COR-L47 (cell line): ENCODE measurements at places on chromosomes 16 and 17.

GRCh38 chr17:68461122-68461539 is 3.8 kb upstream of the WIPI1 start:
- DNase-seq = no peak

DNA sequence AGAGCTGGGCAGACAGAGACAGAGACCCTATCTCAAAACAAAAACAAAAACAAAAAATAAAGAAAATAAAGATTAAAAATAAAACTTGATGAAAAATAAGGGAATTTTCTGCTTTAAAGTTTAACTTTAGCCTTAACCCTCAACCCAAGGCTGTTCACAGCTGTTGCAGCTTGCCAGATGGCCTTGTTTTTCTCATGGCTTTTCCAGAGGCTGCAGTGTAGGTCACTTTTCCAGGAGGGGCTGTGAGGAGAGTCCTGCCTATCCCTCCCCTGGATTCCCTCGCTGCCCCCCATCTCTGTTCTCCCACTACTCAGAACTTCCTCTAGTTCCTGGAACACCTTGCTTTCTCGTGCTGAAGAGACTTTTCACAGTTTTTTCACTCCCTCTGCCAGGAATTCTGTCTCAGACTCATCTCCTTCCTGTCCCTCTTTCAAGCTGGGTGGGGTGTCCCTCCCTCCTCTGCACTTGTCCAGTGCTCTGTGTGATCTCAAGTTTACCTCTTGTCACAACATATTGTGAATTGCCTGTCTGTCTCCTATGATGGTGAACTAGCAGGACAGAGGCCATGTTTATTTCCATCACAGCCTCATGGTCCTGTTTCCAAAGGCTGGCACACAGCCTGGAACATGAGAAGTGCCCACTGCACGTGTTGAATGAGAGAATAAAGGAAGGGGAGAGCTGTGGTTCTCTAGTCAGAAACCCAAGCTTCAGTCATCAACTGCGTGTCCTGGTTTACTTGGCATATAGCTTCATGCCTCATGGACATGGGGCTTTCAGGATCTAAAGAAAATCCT is 69.9 kb upstream of the MSI2 start:
- no peak for DNase-seq

- no peak for DNase-seq
Observed at GRCh38 chr16:64841482-64841881, 280.4 kb downstream of the CDH11 start.

- DNase-seq = no peak
Observed at GRCh38 chr16:57352636-57353047, 5.9 kb upstream of the CCL22 start.

DNA sequence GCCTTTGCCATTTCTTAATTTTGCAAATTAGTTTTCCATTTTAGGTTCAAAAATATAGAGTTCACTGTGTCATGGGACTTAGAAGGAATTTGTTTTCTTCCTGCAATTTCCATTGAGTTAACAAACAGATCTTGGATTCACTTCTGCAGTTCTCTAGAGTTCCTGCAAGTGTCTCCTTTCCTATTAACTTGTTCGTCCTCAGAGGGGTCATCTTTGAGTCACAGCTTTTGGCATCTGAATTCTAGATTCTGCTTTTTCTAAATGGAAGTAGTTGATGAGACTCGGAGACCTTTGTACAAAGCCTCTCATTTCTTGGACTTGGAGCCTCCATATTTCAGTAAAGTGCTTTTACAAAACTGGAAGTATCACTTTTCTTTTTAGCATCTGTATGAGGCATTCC is 323.3 kb downstream of the BCAS3 start:
- DNase-seq = no peak

GRCh38 chr17:42339221-42339620 is 49.0 kb downstream of the STAT3 start:
- no peak for DNase-seq

DNA sequence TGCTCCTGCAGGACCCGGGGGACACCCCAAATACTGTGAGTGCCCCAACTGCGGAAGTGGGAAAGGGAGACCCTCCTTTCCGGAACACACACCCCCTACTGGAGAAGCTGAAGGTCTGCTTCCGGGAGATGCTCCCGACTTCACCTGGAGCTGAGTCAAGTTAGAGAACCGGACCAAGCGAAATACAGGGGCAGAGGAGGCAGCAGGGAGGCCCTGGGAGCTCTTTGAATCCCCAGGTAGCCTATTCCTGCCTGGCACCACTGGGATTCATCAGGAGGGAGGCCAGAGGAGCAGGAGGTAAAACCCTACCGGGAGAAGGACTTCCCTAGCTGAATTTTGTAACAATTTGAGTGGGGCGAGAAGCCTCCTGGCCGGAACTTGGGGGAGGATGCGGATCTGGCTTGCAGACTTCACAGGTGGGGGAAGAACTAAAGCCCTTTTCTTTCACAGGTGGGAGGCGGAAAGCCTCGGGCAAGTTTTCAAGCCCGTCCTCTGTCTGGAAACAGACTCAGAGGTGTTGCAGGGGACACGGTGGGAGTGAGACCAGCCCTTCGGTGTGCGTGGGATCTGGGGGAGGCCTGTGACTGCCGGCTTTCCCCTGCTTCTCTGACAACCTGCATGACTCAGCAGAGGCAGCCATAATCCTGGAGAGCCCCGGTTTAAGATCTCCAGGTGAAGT is 22.4 kb upstream of the TEKT1 start:
- DNase-seq = no peak

DNA sequence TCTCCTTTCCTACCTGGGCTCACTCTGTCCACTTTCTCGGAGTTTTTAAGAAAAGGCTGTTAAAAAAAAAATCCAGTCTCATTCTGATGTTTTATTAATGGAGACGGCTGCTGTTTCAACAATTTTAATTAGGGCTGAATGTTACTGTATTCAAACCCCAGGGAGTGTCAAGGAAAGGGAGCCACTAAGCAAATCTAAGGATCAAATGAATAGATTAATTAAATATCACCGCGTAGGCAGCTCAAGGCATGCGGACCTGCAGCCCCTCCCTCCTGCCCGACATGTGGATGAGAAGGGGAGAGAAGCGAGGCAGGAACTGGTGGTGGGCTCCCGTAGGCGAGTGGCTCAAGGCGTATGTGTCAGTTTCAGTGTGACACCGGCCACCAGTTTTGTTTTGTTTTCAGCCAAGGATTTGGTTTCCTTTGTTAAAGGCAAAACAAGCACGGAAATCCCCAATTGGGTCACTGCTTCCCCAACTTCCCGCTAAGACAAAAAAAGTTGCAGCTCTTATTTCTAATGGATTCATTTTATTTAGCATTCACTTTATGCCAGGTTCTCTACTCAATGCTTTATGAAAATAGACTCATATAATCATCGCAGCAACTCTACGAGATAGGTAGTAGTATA is 110.6 kb downstream of the GP2 start:
- DNase-seq = no peak

- DNase-seq = no peak
Observed at GRCh38 chr17:80663781-80664206, 119.2 kb downstream of the RPTOR start.

GRCh38 chr17:57136355-57136754 is 51.3 kb downstream of the AKAP1 start:
- DNase-seq = no peak

GRCh38 chr16:85536073-85536410 is 77.1 kb upstream of the GSE1 start:
- no peak for DNase-seq

DNA sequence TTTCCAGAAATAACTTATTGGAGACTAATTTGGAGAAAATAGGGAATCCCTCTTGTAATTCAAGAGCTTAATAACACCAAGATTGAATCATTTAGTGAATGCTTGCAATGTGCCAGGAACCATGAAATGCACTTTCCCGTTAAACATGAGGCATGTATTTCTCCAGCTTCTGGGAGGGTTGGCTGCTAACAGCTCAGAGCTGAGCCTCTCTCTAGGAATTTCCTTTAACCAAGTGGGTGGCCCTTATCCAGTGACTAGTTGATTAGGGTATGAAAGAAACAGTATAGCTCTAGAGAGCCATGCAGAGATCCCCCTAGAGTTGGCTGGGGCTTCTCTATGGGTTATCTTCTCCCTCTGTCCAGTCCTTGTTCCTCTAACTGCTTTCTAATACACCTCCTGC is 356.4 kb upstream of the GOT2 start:
- no peak for DNase-seq

GRCh38 chr17:70825321-70826125 is 656.2 kb downstream of the KCNJ2 start:
- DNase-seq = no peak

DNA sequence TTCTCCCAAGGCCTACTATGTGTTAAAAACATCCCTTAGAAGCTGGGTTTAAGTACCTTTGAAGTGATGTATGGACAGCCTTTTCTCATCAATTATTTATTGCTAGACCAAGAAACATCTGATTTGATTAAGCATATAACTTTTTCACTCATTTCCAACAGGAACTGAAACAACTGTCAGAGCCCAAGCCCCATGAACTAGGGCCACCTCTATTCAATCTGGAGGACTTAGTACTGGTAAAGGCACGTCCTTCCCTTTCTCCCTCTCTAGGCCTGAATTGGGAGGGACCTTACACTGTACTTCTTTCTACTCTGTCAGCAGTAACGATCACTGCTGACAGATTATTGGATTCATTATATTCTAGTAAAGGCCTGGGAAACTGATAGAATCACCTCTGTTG is 612.0 kb upstream of the CDH8 start:
- no peak for DNase-seq

- no peak for DNase-seq
Observed at GRCh38 chr17:661509-661908, 53.1 kb downstream of the VPS53 start.

DNA sequence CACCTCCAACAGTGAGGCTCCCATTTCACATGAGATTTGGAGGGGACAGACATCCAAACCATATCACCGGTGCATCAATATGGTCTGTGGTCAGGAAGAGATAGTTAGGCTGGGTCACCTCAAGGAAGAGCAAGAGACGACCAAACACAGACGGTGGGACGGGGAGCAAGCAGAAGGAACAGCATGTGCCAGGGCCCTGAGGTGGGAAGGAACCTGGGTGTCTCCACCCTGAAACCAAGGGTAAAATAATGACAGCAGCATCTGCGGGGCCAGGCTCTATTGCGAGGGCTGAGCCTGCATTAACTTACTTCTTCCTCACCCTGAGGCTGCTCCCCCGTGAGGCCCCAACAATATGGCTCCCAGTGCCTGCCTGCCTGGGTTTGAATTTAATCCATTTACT is 8.9 kb upstream of the PRSS21 start:
- no peak for DNase-seq

DNA sequence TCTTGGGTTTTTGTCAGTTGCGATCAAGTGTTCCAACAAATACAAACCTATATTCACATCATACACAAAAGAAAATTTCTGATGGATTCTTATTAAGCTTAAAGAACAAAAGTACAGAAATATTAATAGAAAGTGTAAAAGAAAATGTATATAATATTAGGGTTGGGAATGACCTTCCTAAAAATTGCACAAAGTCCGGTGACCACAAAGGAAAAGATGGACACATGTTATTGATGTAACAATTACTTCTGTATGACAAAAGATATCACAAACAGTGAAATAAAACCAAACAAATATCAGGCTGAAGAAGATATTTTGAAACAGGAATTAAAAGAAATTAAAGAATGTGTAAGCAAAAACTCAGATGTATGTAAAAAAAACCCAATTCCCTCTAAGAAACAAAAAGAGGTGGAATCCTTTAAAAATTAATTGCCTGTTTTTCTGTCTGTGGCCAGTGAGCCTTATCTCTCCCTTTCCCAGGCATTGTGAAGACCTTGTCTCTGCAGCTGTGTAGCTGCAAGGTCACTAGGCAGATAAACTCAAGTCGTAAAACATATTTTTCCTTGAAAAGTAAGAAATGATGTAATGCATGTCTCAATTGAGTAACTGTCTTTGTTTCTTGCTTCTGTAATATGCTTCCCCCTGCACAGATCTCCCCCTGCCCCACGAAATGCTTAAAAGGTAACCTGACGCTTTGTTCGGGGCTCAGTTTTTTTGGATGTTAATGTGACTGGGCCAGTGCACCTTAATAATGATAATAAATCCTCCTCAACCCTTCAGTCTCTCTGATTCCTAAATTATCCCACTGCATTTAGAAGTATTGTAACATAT is 2.8 kb downstream of the ST6GALNAC1 start:
- no peak for DNase-seq

DNA sequence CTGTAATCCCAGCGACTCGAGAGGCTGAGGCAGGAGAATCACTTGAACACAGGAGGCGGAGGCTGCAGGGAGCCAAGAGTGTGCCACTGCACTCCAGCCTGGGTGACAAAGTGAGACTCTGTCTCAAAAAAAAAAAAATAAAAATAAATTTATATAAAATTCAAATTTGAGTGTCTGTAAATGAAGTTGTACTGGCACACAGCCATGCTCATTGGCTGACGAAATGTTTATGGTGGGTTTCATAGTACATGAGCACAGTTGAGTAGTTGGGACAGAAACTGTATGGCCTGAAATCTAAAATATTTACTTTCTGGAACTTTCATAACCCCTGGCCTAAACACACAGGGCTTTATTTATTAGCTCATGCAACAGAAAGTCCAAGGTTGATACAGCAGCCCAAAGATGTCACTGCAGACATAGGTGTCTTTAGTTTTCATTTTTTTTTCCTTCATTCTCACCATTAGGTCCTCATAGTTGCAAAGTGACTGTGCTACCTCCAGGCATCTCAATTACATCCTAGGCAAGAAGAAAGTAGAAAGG is 355.3 kb downstream of the SLC39A11 start:
- DNase-seq = no peak

GRCh38 chr16:65697065-65697464 is 575.2 kb upstream of the CDH11 start:
- DNase-seq = no peak

- DNase-seq = no peak
Observed at GRCh38 chr17:47197821-47198220, 8.7 kb upstream of the CDC27 start.

DNA sequence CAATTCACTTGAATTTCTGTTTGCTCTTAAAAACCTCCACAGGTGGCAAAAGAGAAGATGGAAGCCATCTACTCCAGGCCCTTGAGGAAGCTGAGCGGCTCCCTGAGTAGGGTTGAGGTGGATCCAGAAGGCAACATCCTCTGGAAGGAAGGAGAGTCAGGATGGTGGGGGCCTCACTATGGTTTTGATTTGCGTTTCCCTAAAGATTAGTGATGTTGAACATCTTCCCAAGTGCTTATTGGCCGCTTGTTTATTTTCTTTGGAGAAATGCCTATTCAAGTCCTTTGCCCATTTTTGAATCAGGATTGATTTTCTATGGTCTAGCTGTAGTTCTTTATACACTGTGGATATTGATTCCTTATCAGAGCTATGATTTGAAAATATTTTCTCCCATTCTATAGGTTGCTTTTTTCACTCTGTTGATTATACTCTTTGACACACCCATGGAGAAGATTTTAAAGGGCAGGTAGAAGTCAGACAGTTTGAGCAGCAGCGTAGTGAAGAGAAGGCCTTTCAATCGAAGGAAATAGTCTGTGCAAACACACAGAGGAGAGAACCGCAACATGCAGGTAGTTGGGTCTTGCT is 58.6 kb downstream of the WSB1 start:
- no peak for DNase-seq
